ENCODE measurements at places on chromosomes 5 and 9.

- DNase-seq, result no peak
These were observed 677.7 kb upstream of the KLF4 start for GRCh38 chr9:108167136-108167900.

- no peak for DNase-seq
These were observed 81.0 kb downstream of the MRPL36 start for GRCh38 chr5:1718669-1719068.

DNA sequence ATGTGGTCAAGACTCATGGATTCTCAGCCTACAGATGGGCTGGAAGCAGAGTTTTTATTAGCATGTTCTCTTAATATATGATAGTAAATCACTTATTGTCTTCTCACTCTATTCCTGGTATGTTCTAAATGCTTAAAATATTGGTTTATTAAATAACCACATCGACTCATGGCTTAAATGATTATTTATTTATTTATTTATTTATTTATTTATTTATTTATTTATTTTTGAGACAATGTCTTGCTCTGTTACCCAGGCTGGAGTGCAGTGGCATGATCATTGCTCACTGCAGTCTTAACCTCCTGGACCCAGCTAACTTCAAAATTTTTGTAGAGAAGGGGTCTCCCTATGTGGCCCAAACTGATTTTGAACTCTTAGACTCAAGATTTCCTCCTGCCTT lies 457.2 kb upstream of the TNC start:
- DNase-seq, result no peak

- DNase-seq, result no peak
These were observed 325.2 kb downstream of the PSAT1 start for GRCh38 chr9:78622126-78622525.

GRCh38 chr5:58851571-58851970 lies 268.7 kb downstream of the RAB3C start:
- DNase-seq, result no peak
